Calu3 (cell line): ENCODE measurements at places on chromosomes 4 and X.

GRCh38 chr4:12932203-12932788 lies 551.8 kb downstream of the RAB28 start:
- DNase-seq = no peak

GRCh38 chr4:140252141-140252741 lies 98.3 kb upstream of the MAML3 start:
- DNase-seq = no peak

- no peak for DNase-seq
Measured at GRCh38 chr4:182764137-182764536, 153.0 kb downstream of the DCTD start.

- peak; percentile 15 for DNase-seq
Measured at GRCh38 chr4:146059865-146060264, 115.7 kb upstream of the LSM6 start.

- no peak for DNase-seq
Measured at GRCh38 chrX:8841911-8842310, 40.7 kb upstream of the FAM9A start.

- DNase-seq = no peak
Measured at GRCh38 chr4:2785613-2786012, 7.3 kb upstream of the SH3BP2 start.
